ENCODE measurements at places on chromosomes 2 and 18. TPM values are rescaled to one million over a fixed set of nuclear protein-coding genes. Genes with fewer than 3 reads are reported as not detected.

The CNOT11 gene
- 64.7 TPM for total RNA-seq

The SPOPL gene
- total RNA-seq = 13.0 TPM

The PRSS56 gene
- not detected for total RNA-seq

The EGR4 gene
- not detected for total RNA-seq

The RNU2-63P gene
- total RNA-seq = 7.0 TPM

The ALK gene
- not detected for total RNA-seq
